ENCODE measurements at places on chromosomes 7 and 10. TPM values are rescaled to one million over a fixed set of nuclear protein-coding genes. Genes with fewer than 3 reads are reported as not detected.

DNA sequence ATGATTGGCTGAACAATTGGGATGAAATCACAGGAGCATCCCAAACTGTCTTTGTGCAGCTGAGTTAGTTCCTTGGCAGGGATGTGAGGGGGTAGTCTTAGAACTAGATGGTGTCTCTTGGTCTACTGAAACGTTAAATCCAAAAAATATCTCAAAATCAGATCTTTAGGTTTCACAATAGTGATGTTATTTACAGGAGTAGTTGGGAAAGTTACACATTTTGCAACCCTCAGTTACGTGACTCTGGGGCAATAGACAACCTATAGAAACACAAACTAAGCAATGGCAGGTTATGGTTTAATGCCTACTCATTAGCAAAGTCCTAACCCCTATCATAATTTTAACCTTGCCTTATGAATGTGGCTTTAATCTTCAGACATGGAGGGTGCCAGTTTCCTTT, 24.0 kb downstream of the PKD1L1 start:
- DNase-seq: no peak

- DNase-seq: no peak
Measured at GRCh38 chr7:92325173-92325572, 79.4 kb downstream of the ANKIB1 start.

The ZNF365 gene
- not detected for total RNA-seq

GRCh38 chr10:43323245-43323644, 48.2 kb upstream of the FXYD4 start:
- DNase-seq: no peak

- no peak for DNase-seq
Measured at GRCh38 chr7:30322271-30323005, 38.0 kb downstream of the ZNRF2 start.

GRCh38 chr7:137146012-137146455, 197.5 kb downstream of the PTN start:
- DNase-seq: no peak

DNA sequence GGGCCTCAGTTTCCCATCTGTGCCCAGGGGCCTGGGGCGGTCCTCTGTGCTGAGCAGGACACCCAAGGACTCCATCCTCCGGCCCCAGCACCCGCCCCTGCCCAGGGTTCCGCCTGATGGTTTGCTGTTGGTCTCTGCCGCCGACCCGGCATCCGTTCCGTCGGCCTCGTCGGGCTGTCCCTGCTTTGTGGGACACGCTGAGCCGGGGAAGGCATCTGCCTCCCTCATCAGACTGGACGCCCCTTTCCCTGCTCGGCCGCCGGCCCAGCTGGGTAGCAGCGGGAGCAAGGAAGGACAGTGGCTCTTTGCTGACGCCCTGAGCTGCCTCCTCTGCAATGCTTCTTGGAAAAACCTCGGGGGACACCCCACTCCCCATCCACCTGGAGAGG, 39.5 kb downstream of the FAM20C start:
- no peak for DNase-seq

DNA sequence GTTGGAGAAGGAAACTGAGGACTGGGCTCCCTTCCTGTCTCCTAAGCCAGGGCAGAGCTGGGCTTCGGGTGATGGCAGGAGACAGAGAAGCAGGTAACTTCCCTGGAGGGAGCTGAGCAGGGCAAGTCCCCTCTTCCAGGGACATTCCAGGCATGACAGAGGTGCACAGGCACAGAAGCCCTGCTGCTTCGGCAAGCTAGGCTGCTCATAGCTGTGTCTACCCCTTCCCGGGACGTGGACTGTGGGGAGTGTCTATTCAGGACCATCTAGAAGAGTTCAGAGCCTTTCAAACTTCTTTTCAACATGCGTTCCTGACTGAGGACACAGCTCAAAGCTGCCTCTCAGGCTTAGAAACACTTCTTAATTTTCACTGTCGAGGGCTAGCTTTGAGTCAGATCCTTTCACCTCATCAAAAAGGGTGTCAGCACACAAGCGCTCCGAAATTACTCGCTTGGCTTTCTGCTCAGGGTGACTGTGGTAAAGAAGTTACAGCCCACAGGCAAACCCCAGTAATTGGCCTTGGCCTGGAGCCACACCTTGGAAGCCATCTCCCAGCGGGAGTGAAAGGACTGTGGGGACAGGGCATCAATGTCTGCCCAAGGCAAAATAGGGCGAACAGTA, 63.7 kb upstream of the STEAP1B start:
- no peak for DNase-seq

The GBX1 gene
- 0.20 TPM for total RNA-seq

GRCh38 chr7:40499718-40500117, 364.9 kb downstream of the SUGCT start:
- DNase-seq: no peak

All from mesothelial cell of epicardium (in vitro differentiated cells).